ENCODE measurements at places on chromosomes 2 and 18. TPM values are rescaled to one million over a fixed set of nuclear protein-coding genes. Genes with fewer than 3 reads are reported as not detected.

GRCh38 chr2:54551123-54551756 is 95.1 kb downstream of the SPTBN1 start:
- no peak for DNase-seq

DNA sequence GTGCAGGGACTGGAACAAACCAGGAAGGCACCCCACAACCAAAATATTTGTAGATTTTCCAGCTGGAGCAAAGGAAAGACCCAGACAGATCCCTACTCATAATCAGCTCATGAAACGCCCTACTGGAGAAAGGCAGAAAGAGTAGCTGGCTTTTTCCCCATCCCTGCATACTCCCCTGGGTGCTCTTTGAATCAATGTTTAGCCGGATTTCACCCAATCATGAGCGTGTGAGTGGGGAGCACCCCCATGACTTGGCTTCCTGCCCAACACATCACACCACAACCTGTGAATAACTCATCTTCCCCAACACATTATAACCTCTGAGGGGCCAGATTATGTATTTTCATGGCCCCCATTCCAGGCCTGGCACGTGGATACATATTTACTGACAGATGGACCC is 35.1 kb upstream of the SLC14A1 start:
- DNase-seq: no peak

GRCh38 chr18:31206787-31207381 is 44.2 kb upstream of the DSC1 start:
- peak; percentile 96 for DNase-seq

DNA sequence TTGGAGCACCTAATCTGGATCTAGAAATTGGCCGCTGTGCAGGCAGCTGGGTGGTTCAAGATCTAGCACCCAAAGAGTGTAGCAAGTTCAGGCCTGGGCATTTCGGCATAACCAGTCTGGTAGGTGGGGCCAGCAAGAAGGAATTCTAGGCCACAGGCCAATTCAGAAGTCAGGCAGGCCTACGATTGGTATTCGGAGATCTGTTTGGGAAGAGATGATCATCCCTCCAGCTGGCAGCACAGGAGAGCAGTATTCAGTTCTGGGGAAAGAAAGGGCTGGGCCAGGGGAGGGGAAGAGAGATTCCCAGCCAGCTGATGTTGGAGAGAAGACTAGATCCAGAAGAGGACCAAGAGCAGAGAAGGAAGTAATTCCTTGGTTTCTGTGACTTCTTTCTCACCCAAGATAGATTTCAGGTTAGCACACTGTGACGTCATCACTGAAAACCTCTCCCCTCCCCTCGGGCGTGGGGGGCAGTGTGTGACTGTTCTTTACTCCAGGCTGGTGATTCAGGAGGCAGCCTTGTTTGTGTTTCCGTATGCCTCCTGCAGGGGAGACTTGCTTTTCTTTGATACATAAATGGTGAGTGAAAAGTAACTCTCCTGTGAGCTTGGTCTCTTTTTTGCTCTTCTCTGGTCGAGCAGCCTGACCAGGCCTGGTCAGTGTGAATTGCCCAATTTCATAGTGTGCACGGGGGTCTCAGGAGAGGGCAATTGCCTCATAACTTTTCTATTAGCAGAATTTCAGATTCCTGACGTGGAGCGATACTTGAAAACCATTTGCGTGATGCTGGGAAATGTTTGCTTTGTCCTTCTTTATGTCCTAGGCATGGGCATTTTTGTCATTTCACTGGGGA is 61.1 kb downstream of the MEIS1 start:
- peak; percentile 95 for DNase-seq

- peak; percentile 44 for DNase-seq
Measured at GRCh38 chr2:132623096-132623839, 46.7 kb downstream of the LYPD1 start.

DNA sequence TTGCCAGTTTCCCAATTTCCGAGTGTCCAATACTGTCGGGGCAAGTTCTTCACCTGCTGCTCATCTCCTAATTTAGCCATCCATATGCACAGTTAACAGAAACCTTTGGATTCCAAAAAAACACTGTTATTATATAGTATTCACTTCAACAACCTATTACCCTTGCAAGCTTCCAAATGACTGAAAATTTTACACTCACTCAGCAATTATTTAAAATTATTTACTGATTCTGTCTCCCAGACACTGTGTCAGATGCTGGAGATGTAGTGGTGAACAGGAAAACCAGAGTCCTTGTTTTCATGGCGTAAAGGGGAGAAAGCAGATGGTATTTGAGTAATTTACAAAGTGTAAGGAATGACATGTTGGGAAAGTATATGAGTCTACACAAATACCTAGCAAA is 53.7 kb upstream of the BMPR2 start:
- no peak for DNase-seq

- DNase-seq: peak; percentile 47
Measured at GRCh38 chr2:213125646-213126347, 25.6 kb downstream of the IKZF2 start.

- DNase-seq: peak; percentile 12
Measured at GRCh38 chr2:146651361-146651760, 1193.5 kb upstream of the ACVR2A start.

DNA sequence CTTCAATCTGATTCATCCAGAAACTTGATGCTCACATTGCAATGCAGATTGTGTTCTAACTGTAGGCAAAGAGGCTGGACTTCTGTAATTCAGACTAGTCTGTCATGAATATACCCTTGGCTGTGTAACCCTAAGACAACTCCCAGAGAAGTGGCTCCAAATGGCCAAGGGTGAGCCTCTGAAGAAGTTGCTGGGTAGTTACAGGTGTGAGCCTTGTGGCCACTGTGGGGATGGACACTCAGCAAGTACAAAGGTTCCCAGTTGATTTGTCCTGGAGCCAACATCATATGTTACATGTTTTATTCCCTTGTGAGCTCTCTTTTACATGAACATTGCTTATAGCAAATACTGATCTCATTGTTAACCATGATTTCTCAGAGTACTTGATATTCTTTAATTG is 94.8 kb upstream of the KCNJ3 start:
- no peak for DNase-seq

GRCh38 chr18:11937874-11938478 is 29.9 kb upstream of the MPPE1 start:
- peak; percentile 56 for DNase-seq

GRCh38 chr2:222459983-222460382 is 35.6 kb downstream of the SGPP2 start:
- DNase-seq: no peak

The TEX44 gene
- not detected for total RNA-seq

The MOGAT1 gene
- total RNA-seq: not detected

The SERPINB13 gene
- total RNA-seq: 48.0 TPM

The SPDYA gene
- total RNA-seq: 1.4 TPM

The DPP4 gene
- total RNA-seq: 2.9 TPM

The HAAO gene
- total RNA-seq: not detected

The CIB4 gene
- total RNA-seq: not detected

The DNAJC5G gene
- not detected for total RNA-seq

Measured in bronchial epithelial cell (primary cell).